NCI-H69 (cell line): ENCODE measurements at places on chromosomes 13 and 19.
A peak's percentile ranks its signal among the peaks of the same experiment; 100 is the strongest.

- peak; percentile 86 for DNase-seq
These were observed 12.7 kb downstream of the NPAS1 start for GRCh38 chr19:47032171-47032811.

DNA sequence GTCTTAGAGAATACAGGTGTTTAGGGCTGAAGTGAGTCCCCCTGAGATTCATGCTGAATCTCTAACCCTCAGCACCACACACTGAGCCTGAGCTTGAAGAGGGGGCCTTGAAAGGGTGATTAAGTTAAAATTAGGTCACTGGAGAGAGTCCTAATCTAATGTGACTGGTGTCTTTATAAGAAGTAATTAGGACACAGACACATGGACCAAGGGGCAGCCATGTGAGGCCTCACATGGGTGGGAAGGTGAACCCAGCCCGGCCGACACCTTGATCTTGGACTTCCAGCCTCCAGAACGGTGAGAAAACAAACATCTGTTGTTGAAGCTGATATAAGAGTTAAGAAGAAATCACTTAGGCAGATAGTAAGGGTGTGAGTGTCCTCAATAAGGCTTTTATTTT is 7.1 kb upstream of the RAB20 start:
- DNase-seq, result no peak

DNA sequence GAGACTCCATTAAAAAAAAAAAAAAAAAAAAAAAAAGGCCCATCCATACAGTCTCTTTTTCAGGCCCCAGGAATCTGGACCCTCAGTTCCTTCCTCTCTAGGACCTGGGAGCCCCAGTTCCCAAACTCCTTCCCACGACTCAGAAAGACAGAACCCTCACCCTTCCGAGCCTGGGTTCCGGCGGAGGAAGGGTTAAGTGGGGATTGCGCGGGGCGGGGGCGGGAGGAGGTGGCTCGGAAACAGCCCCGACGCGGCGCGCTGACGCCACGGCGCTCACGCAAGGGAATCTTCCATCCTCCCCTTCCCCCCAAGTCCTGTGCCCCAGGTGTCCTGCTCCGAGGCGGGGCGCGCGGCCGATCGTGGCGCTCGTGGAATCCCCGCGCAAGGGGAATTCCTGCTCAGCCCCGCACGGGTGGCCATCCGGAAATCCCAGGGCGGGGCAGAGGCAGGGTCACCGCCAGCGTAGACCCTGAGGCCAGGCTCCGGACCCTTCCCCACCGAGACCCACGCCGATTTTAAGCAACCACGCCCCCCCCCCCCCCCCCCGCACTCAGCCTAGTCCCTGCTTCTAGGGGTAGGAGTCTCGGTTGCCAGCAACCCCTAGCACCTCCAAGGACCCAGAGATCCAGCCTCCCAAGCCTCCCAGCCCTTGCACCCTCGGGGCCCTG is 659 bp downstream of the NFKBID start:
- peak; percentile 85 for DNase-seq

- peak; percentile 44 for DNase-seq
These were observed at the start of gene FBN3 for GRCh38 chr19:8149261-8150094. Gene FBN3, minus strand, starts transcription at chr19:8149592. Its CDS starts 2,112 bp downstream, at chr19:8147480.

DNA sequence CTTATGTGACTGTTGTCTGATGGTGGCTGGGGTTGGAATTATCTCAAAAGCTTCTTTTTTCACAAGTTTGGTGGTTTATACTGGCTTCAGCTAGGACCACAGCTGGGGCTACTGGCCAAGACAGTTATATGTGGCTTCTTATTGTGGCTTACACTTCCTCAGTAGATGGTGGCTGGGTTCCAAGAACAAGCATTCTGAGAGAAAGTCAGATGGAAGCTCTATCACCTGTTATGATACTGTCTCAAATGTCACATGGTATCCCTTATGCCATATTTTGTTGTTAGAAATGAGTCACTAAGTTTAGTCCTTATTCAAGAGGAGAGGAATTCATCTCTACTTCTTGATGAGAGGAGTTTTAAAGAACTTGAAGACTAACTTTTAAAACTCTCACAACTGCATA is 41.6 kb downstream of the NDFIP2 start:
- DNase-seq, result no peak

GRCh38 chr13:34254366-34254765 is 436.4 kb downstream of the RFC3 start:
- no peak for DNase-seq

- peak; percentile 52 for DNase-seq
These were observed 44.4 kb downstream of the ELF1 start for GRCh38 chr13:40974460-40975407.

DNA sequence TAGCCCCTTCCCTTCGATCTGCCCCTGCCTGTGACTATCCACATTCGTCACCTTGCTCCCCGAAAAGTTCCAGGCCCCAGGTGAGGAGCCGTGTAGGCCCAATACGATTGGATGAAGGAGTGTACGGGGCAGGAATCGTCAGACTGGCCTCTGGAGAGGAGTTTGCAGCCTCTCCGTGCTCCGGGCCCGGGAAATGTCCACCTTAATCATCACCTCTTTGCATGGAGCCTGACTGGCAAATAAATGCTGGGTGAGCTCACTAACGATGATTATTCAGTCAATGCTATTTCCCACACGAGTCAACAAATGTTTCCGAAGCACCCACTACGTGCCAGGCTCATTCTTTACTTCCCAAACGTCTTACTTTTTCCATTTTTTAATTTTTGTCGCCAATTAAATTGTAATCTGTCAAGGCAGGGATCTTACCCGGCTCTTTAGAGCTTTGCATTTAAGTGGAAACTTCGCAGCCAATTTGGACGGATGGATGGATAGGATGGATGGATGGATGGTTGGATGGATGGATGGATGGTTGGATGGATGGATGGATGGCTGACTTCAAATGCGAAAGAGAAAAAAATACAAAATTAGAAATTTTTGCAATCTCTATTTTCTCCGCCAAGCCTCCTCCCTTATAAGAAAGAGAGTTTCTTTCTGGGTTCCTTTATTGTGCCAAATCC is 45.8 kb downstream of the TGDS start:
- peak; percentile 91 for DNase-seq

DNA sequence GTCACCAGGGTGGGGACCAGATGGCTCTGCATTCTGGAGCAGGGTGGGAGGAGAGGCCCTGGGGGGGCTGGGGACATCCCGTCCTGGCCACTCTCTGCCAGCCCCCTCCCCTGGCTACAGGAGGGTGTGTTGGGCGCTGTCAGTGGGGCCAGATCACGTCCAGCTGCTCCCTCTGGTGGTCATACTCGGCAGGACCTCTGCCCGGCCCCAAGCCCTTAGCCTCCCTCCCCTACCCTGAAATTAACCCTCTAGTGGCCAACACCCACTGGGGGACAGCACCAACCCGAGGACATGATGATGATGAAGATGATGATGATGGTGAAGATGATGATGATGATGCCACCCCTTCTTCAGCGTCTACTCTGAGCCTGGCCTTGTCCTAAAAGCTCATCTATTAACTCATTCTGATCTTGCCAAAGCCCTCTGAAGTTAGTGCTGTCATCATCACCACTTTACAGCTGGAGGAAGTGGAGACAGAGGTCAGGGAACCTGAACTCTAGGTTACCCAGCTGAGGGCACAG is 590 bp upstream of the LGI4 start:
- peak; percentile 84 for DNase-seq

DNA sequence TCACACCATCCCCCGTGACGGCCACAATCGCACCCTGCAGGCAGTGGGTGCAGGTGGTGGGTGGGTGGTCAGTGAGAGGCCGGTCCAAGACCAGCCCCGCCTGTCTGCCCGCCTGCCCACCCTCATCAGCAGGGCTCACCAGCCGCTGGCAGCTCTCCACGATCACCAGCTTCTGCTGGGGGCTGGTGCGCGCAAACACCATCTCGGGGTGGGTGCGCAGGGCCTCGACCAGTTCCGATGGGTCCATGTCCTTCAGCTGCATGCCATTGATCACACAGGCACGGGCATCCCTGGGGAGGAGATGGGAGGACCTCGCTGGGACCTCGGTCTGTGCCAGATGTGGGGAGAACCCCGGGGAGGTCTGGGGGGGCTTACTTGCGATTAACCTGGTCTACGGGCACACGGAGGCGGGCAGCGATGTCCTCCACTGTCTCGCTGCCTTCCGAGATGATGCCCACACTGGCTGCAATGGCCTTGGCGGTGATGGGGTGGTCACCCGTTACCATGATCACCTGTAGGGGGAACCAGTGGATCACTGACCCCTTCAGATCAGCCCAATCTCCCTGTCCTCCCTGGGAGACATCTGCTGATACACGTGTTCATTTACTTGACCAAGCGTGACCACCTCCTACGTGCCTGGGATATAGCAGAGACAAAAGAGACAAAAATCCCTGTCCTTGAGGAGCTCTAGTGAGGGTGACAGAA is 8.0 kb downstream of the ATP4A start:
- DNase-seq, result peak; percentile 71

- peak; percentile 59 for DNase-seq
These were observed 7.7 kb downstream of the TECR start for GRCh38 chr19:14536926-14537692.

- DNase-seq, result no peak
These were observed 33.0 kb downstream of the MBD3L2B start for GRCh38 chr19:6988257-6988656.

- DNase-seq, result peak; percentile 94
These were observed 175.2 kb downstream of the TDRD3 start for GRCh38 chr13:60572003-60572798.

GRCh38 chr19:43957891-43958290 is 6.9 kb downstream of the ZNF221 start:
- no peak for DNase-seq

GRCh38 chr19:38047049-38047438 is 140.0 kb downstream of the SIPA1L3 start:
- peak; percentile 41 for DNase-seq

GRCh38 chr13:100128373-100128772 is 39.5 kb downstream of the PCCA start:
- DNase-seq, result peak; percentile 75
